H9 (cell line): ENCODE measurements at places on chromosomes 5 and 9.

DNA sequence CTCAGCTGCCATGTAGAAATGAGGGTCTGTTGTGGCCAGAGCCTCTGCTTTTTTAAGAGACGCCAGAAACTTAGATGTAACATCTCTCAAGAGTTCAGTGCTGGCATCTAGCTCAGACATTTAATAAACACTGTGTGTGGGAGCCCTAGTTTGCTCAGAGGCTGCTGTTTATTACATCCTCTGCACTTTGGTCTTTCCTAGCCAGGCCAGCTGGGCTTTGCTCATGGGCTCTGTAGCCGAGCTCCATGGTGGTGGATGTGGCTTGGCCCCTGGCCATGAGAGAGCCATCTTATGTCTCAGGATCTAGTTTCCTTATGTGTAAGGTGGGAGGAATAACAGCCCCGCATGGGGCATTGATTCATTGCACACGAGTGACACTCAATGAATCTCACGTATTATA is 30.0 kb downstream of the ARHGEF37 start:
- no peaks in the 10 kb centered on the region for H3K27me3 ChIP-seq
- H3K4me1 ChIP-seq, result no peaks in the 10 kb centered on the region
- peaks cover 6% of the 10 kb centered on the region for H3K36me3 ChIP-seq

GRCh38 chr9:131426545-131426944 is 32.7 kb downstream of the PRRC2B start:
- peaks cover 9% of the 10 kb centered on the region; the same call in 1 of the 2 replicates for H3K4me1 ChIP-seq
- no peak for DNase-seq
- peaks cover 14% of the 10 kb centered on the region; the same call in 2 of the 3 replicates for H3K36me3 ChIP-seq

GRCh38 chr5:139768807-139769465 is 26.7 kb upstream of the PSD2 start:
- peaks cover 2% of the 10 kb centered on the region; the same call in 1 of the 2 replicates for H3K4me1 ChIP-seq
- DNase-seq, result no peak
- H3K27me3 ChIP-seq, result no peaks in the 10 kb centered on the region; the same call in 1 of the 2 replicates
- H3K27ac ChIP-seq, result no peak overlapping the region

DNA sequence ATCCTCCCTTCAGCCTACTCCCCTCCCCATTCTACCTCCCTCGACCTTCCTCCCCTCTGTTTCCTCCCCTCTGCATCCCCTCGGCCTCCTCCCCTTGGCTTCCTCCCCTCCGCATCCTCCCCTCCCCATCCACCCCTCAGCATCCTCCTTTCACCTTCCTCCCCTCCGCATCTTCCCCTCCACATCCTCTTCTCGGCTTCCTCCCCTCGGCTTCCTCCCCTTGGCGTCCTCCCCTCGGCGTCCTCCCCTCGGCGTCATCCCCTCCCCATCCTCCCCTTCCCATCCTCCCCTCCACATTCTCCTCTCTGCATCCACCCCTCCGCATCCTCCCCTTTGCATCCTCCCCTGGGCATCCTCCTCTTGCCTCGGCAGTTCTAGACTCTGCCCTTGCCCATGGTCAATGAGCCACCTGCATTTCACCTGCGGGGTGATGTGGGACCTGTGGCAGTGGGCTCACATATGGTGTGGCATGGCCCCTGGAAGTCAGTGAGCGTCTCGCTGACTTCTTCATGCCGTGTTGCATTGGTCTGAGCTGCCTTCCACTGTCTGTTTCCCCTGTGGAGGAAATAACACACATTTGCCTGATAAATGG is 113.0 kb downstream of the WNK2 start:
- peaks cover 10% of the 10 kb centered on the region for H3K36me3 ChIP-seq
- no peak for DNase-seq
- H3K4me3 ChIP-seq, result no peak overlapping the region
- H3K27me3 ChIP-seq, result no peaks in the 10 kb centered on the region
- H3K27ac ChIP-seq, result no peak overlapping the region

DNA sequence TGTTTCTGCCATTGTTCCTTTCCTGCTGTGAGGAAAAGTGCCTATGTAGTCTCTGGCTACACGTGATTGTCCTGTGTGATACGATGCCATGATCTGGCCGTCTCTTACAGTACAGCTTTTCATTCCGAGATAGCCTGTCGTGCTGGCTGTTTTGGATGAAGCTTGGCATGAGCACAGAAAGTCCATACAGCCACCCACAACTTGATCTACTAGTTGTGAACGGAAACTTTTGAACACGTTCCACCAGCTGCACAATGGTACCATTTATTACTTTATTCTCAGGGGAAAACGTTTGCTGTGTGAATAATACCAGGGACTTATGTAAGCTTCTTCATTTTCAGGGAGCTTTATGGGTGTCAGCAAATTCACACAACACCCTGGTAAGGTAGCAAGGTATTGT is 217.6 kb upstream of the ANKRD55 start:
- H3K27me3 ChIP-seq, result no peaks in the 10 kb centered on the region
- no peak for DNase-seq
- H3K27ac ChIP-seq, result no peak overlapping the region
- H3K36me3 ChIP-seq, result no peaks in the 10 kb centered on the region

GRCh38 chr9:21995006-21995665 is 545 bp downstream of the CDKN2B-AS1 start:
- H3K27me3 ChIP-seq, result peaks cover 38% of the 10 kb centered on the region; the same call in 1 of the 2 replicates
- H3K4me3 ChIP-seq, result peak overlapping the region; percentile 67
- H3K27ac ChIP-seq, result no peak overlapping the region
- H3K4me1 ChIP-seq, result peaks cover 4% of the 10 kb centered on the region; the same call in 1 of the 2 replicates
- H3K36me3 ChIP-seq, result no peaks in the 10 kb centered on the region

GRCh38 chr9:127311239-127311741 is 46.7 kb downstream of the GARNL3 start:
- no peak for DNase-seq
- no peak overlapping the region for H3K27ac ChIP-seq
- H3K36me3 ChIP-seq, result peaks cover 7% of the 10 kb centered on the region; the same call in 2 of the 3 replicates
- no peak overlapping the region for H3K4me3 ChIP-seq

DNA sequence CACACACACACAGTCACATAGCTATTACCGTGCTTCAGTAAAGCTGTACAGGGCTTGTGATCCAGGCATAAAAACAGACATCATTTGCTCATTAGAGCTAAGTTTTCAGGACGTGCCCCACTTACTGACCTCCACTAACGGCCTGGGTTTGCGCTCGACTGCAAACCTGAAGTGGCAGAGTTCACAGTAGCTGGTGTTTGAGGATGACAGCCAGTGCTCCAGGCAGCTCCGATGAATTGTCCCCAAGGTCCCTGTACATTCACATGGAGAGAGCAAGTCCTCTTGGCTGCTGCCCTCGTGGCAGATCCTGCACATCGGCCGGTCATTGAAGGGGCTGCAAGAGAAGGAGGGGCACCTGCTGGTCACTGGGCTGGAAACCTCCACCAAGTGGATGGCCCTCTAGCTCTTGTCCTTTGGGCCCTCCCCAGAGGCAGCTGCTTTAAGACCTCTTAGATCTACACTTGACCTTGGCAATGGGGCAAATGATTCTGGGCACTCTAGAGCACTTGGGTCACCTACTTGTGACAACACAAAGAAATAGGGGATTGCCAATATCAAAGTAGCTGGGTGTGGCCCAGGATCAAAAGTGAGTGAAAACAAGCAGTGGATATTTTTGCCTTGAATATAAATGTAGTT is 115.4 kb downstream of the MARCHF3 start:
- H3K4me1 ChIP-seq, result no peaks in the 10 kb centered on the region
- no peak overlapping the region for H3K4me3 ChIP-seq
- H3K27ac ChIP-seq, result no peak overlapping the region
- H3K27me3 ChIP-seq, result no peaks in the 10 kb centered on the region
- no peak for DNase-seq

- no peaks in the 10 kb centered on the region for H3K27me3 ChIP-seq
- no peak for DNase-seq
- H3K36me3 ChIP-seq, result peaks cover 30% of the 10 kb centered on the region
Observed at GRCh38 chr5:88269222-88269771, 652 bp upstream of the TMEM161B start.

GRCh38 chr9:111992523-111992922 is 95.9 kb downstream of the UGCG start:
- H3K27me3 ChIP-seq, result no peaks in the 10 kb centered on the region
- no peak for DNase-seq
- no peaks in the 10 kb centered on the region for H3K4me1 ChIP-seq
- H3K27ac ChIP-seq, result no peak overlapping the region
- H3K4me3 ChIP-seq, result no peak overlapping the region

DNA sequence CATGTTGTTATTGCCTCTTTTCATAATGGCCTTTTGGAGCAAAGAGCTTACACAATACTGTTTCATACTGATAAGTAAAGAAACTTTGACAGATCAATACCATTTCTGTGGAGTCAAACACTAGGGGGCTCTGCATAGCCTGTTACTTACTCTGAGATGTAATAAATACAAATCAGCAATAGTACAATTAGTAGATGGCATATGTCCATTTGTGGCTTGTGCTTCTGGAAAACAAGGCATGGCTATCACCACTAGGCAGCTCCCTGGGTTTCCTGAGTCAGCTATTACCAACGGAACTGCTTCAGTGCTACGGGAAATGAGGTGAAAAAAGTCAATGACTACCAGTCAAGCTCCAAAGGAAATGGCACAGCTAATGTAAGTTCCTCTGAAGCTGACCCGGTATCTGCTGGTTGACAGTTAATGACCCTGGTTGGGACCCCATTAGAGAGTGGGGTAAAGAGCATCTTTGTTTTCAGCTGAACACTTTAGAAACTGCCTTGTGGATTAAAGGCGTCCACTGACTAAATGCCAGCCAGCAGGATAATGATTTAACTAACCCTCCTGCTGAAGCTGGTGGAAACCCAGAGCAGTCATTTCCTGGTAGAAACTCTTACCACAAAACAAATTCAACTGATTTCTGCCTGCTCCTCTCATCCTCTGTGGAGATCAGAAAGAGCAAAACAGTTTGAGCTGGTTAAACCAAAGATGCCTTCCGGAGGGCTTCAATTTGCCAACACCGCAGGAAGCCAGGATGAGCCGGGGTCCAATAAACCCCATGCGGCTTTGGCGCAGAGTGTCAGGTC is 69.0 kb upstream of the FAM169A start:
- no peaks in the 10 kb centered on the region for H3K36me3 ChIP-seq
- H3K4me1 ChIP-seq, result no peaks in the 10 kb centered on the region; the same call in 1 of the 2 replicates
- H3K27me3 ChIP-seq, result no peaks in the 10 kb centered on the region

DNA sequence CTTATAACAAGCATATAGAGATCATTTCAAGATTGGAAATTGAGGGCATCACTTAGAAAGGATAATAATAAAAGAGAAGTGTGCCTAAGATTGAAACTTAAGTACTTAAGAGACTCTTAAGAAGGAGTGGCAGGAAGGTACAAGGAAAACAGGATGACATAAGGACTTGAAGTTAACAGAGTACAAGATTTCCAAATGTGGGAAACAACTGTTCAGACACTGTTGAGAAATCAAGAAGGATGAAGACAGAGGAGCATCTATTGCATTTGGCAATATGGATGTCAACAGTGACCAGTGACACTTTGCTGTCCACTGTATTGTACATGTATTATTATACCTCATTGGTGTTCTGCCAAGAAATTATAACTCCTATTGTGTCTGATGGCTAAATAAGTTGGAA is 157.8 kb upstream of the PTGER4 start:
- no peak overlapping the region for H3K4me3 ChIP-seq
- no peak for DNase-seq
- no peak overlapping the region for H3K27ac ChIP-seq
- H3K4me1 ChIP-seq, result no peaks in the 10 kb centered on the region

GRCh38 chr5:45622365-45622764 is 73.8 kb downstream of the HCN1 start:
- DNase-seq, result no peak
- no peaks in the 10 kb centered on the region for H3K27me3 ChIP-seq
- no peaks in the 10 kb centered on the region for H3K36me3 ChIP-seq
- H3K4me3 ChIP-seq, result no peak overlapping the region
- no peaks in the 10 kb centered on the region for H3K4me1 ChIP-seq

- no peak overlapping the region for H3K27ac ChIP-seq
- peaks cover 7% of the 10 kb centered on the region for H3K36me3 ChIP-seq
- H3K4me1 ChIP-seq, result no peaks in the 10 kb centered on the region; the same call in 1 of the 2 replicates
Observed at GRCh38 chr9:130642926-130643325, 21.5 kb upstream of the PRDM12 start.

GRCh38 chr9:130104491-130105193 is 50.9 kb downstream of the GPR107 start:
- H3K4me3 ChIP-seq, result no peak overlapping the region
- no peak for DNase-seq
- H3K27ac ChIP-seq, result no peak overlapping the region
- peaks cover 51% of the 10 kb centered on the region for H3K36me3 ChIP-seq
- H3K27me3 ChIP-seq, result no peaks in the 10 kb centered on the region

DNA sequence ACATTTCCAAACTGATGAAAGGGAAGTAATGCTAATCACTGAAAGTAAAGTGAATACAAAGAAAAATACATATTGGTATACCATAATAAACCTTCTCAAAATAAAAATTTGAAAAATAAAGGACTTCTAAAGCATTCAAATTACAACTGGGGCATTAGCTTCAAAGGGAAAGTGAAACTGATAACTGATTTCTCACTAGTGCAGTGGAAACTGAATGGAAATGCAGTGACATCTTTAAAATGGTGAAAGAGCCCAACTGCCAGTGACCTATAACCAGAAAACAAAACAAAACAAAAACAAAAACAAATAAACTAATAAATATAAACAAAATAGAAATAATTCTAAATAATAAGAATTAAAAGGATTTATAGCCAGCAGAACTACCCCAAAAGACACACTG is 297.5 kb upstream of the GRIN3A start:
- no peaks in the 10 kb centered on the region for H3K36me3 ChIP-seq
- H3K27me3 ChIP-seq, result no peaks in the 10 kb centered on the region
- DNase-seq, result no peak
- H3K4me1 ChIP-seq, result no peaks in the 10 kb centered on the region
- no peak overlapping the region for H3K4me3 ChIP-seq

DNA sequence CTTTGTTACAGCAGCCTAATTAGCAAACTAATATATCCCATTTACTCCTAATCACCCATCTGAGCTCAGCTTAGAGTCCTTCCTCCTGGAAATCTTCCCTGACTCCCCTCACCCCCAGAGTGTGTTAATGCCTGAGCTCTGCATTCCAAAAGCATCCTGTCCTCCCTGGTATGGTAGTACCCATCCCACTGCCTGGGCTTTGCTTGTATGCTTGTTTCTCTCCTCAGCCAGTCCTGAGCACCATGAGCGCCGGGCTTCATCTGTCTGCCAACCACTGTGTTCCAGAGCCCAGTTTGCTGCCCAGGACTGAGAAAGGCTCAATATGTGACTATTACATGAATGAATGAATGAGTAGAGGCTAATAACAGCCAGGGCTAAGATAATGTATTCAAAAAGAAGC is 272.4 kb downstream of the CDK5RAP2 start:
- H3K4me3 ChIP-seq, result no peak overlapping the region
- H3K36me3 ChIP-seq, result no peaks in the 10 kb centered on the region; the same call in 2 of the 3 replicates
- peak; percentile 30 for DNase-seq
- H3K27ac ChIP-seq, result no peak overlapping the region
- peaks cover 5% of the 10 kb centered on the region; the same call in 1 of the 2 replicates for H3K4me1 ChIP-seq
- no peaks in the 10 kb centered on the region for H3K27me3 ChIP-seq

DNA sequence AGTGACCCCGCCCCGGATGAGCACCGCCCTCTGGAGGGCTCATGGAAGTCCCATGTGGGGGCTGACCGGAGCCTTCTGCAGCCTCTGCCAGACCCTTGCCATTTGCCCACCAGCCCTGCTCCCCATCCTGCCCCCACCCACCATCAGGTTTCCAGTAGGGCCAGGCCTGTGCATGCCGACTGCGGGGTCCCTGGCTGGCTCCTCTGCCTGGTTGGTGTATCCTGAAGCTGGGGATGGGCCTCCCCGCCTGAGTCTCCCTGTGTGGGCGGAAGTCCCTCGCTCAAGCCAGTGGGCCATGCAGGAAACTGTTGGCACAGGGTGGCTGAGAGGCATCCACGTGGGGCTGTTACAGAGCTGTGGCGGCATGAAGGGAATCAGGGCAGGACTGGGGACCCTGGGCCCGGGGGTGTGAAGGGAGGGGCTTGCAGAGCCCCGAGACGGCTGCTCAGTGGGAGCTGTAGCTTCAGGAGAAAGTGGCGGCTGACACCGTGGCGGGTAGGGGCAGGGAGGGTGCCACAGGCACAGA is 88.7 kb downstream of the RXRA start:
- H3K36me3 ChIP-seq, result no peaks in the 10 kb centered on the region; the same call in none of the 2 replicates
- H3K27me3 ChIP-seq, result no peaks in the 10 kb centered on the region
- no peak for DNase-seq
- no peak overlapping the region for H3K4me3 ChIP-seq
